Muscle of arm (tissue), 14 donors: ENCODE measurements at places on chromosomes 11 and 22. TPM values are rescaled to one million over a fixed set of nuclear protein-coding genes. Genes with fewer than 3 reads are reported as not detected.

FAT3 gene
- not detected for polyA plus RNA-seq

GRCh38 chr11:103368145-103368544, 258.9 kb downstream of the DYNC2H1 start:
- DNase-seq: no peak

SGSM1 gene
- 3.2 TPM for polyA plus RNA-seq

DNA sequence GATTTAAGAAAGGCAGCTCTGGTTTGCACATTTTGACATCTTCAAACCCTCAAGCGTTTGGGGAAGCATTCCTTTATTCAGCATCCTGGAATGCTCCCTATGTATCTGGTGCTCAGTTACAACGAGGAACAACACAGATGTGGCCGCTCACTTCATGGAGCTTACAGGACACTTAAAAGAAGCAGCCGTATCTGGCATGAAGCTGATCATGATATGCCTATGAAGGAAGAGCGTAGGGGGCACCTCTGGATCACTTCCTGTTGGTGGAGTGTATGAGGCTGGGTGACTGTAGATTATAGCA, 72.3 kb upstream of the TP53I11 start:
- DNase-seq: no peak
